ENCODE measurements at places on chromosomes 12 and 14.

- no peak for DNase-seq
Observed at GRCh38 chr12:109466821-109467220, 10.3 kb downstream of the KCTD10 start.

- DNase-seq: no peak
Observed at GRCh38 chr14:33800735-33801163, 150.1 kb downstream of the EGLN3 start.

DNA sequence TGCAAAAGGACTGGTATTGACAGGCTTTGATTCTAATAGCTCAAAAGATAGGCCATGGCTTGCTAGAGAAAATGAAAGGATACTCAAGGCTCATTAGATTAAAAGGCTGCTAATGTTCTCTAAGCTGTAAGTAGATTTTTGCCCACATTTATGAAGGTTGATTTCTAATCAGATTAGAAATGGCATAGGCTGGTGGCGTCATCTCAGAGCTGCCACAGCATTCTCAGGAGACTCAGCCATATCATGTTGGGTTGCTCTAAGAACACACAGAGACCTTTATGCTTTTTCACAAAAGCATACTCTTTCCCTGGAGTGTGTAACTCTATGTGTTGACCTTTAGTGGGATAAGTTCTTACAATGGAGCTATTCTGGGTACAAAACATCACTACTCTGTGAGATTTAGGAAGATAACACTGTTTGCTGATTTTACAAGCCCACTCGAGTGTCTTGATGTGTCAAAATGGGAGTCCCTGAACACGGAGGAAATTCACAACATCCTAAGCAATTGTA is 576.0 kb downstream of the NRXN3 start:
- no peak for DNase-seq

DNA sequence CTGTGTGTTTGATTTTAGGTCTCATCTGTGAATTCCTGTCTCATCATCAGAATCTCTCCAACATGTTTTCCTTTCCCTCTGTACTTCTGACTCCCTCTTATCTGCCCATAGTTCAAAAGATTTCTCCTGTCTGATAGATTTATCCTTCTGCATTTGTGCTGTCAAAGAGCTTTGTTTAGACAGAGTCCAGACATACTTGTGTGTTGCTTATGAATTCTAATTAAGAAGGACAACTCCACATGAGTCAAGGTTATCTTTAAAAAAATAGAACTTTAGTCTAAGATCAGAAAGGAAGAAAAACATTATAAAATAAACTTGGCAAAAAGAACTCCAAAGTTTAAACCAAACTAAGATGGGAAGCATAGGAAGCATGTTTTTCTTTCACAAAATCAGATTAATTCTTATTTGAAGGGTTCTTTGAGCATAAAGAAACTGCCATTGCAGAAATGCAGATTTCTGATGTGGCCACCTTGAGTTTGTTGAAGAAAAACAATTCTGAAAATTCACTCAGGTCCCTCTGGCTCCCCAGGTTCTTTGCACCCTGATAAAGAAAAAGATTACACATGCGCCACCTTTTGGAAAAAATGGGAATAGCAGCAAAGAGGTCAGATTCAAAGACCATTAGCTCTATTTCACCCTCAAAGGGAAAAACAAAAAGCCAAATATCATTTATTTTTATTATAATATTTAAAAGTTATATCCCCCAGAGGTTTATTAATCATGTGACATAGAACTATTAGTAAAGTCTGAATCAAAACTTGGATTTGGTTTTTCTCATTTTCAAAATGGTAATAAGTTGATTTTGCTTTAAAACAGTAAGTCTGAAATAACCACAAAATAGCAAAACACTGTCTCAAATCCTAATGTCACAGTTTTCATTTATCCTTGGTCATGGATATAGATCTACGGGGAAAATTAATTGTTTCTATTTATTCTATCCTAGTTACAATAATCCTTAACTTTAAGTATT is 143.7 kb upstream of the DCN start:
- DNase-seq: no peak
